ENCODE measurements at places on chromosomes 16 and 17.

- no peak for DNase-seq
Observed at GRCh38 chr17:82528484-82529265, 9.1 kb downstream of the FOXK2 start.

- DNase-seq = no peak
Observed at GRCh38 chr17:39801055-39801454, 63.1 kb downstream of the IKZF3 start.

DNA sequence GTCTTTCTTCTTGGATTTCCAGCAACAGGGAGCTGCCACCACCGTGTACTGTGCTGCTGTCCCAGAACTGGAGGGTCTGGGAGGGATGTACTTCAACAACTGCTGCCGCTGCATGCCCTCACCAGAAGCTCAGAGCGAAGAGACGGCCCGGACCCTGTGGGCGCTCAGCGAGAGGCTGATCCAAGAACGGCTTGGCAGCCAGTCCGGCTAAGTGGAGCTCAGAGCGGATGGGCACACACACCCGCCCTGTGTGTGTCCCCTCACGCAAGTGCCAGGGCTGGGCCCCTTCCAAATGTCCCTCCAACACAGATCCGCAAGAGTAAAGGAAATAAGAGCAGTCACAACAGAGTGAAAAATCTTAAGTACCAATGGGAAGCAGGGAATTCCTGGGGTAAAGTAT is 389.0 kb downstream of the MAF start:
- DNase-seq = no peak

GRCh38 chr17:50100921-50101345 is 5.8 kb downstream of the PDK2 start:
- DNase-seq = no peak

DNA sequence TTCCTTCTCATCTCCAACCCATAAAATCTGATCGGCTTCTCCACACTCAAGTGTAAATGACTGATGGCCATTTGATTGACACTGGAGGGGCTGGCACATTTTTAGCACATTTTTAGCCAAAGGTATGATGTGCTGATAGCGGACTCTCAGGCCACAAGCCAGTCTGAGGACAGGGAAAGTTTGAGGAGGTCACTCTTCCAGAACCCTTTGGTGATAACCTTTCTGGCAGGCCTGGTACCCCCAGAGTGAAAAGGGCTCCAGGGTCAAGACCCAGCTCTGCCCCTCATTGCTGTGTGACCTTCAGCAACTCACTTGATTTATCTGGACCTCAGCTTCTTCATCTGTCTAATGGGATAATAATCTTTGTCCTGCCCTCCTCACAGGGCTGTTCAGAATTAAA is 1.7 kb upstream of the NLRC5 start:
- no peak for DNase-seq

DNA sequence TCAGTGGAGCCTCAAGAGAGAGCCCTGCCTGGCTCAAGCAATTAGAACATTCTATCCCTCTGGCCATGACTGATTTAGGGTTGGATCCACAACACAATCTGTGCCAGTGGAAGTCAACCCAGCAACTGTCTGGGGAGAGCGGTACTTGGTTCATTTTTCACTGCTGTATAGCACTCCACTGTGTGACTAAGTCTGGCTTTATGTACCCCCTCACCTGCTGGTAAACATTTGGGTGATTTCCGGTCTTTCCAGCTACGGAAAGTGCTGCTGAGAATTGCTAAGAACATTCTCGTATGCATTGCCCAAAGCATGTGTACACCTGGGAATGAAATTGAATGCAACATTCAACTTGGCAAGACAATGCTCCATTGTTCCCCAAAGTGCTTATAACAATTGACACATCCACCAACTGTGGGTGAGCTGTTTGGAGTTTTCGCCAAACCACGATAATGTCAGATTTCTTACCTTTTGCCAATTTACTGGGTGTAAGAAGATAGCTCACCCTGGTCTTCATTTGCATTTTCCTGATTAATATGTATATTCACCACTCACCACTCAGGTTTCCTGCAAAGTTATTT is 63.5 kb upstream of the MED9 start:
- no peak for DNase-seq

GRCh38 chr16:12078405-12079280 is 102.1 kb downstream of the SNX29 start:
- DNase-seq = no peak
